AG10803 (cell line): ENCODE measurements at places on chromosomes 13 and 19.

- no peak for DNase-seq
Observed at GRCh38 chr19:48596679-48597465, 9.7 kb upstream of the SPACA4 start.

GRCh38 chr19:11921852-11922495, 2.9 kb upstream of the ZNF700 start:
- no peak for DNase-seq

GRCh38 chr13:21637296-21637695, 33.3 kb upstream of the MICU2 start:
- no peak for DNase-seq

DNA sequence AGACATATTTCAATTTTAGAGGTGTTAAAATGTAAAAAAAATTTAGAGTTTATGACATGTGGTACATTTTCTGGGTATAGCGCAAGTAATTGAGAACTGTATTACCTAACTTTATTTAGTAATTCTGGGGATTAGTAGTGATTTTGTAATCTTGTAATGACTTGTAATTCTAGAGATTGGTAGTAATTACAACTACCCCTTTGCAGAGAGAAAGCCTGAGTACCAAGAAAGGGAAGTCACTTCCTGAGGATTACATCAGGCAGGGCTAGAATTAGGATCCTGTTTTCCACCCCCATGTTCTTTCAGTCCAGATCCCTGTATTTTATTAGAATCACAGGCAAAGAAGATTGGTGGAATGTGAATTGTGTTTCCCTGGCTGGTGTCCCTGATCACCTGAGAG, 274.9 kb downstream of the KCNRG start:
- DNase-seq, result no peak

DNA sequence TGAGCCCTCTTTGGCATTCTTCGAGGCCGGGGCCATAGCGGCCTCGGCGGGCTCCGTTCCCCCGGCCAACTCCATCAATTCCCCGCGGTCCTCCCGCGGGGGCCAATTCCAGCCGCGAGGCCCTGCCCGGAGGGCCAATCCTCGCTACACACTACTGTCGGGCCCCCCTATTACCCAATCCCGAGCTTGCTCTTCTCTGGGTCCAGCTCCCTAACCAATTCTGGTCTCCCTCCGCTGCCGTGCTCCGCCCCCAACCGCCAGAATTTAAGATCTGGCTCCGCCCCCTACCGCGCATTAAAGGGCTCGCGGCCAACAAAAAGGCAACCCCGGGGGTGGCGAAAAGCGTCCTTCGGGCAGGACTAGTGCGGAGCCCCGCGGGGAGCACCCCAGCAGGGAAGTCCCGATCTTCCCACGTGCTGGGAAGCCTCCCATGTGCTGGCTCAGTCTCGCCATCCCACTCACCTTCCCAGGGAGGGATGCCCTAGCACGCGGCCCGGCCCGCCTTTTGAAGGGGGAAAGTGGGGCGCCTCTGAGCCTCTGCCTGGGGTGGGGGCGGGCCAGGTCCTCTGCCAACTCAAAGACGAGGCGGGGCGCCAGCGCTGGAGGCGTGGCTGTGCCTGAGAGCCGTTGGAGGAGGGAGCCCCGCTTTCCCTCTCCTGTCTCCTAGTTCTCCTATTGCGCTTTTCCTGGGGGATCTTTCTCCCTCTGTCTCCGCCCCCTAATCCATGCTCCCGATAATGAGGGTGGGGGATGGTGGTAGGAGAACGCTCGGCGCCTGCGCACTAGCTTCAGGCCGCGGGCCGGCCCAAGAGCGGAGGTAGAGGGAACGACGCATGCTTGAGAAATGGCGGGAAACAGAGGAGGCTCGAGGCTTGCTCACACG, 3.5 kb downstream of the LIPE start:
- DNase-seq, result peak; percentile 90

GRCh38 chr13:106850973-106851650, 283.2 kb upstream of the ARGLU1 start:
- no peak for DNase-seq

DNA sequence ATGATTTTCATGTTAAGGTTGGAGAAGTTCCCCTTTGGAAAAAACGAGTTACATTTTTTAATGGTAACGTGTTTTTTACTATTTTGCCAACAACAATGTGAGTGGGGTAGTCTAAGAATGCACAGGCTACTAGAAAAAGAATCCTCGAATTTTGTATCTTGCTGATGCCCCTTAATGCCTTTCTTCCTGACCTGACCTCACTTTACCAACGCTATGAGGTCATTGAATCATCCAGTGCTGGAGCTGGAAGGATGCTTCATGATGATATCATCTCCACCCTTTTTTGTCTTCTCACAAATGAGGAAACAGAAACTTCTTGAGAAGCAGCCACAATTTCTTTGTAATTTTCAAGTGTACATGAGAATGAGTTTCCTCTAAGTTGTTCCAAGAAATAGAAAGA, 8.2 kb upstream of the UBL3 start:
- peak; percentile 69 for DNase-seq
